ENCODE measurements at places on chromosomes 6 and 20. TPM values are rescaled to one million over a fixed set of nuclear protein-coding genes. Genes with fewer than 3 reads are reported as not detected.

Gene SIRPD
- not detected for polyA plus RNA-seq

Gene FERMT1
- polyA plus RNA-seq, result 2.5 TPM

Gene SLC17A2
- 0.05 TPM for polyA plus RNA-seq

Gene ATP6V1G2
- polyA plus RNA-seq, result 1.9 TPM

Gene KHDC1L
- 0.38 TPM for polyA plus RNA-seq

All from pancreas (tissue), 10 donors.